ENCODE measurements at places on chromosomes 2 and 18.

GRCh38 chr2:138503652-138504051, 2.1 kb downstream of the SPOPL start:
- DNase-seq = no peak

GRCh38 chr2:120012363-120012762, 514 bp upstream of the EPB41L5 start:
- DNase-seq = no peak

- DNase-seq = no peak
Observed at GRCh38 chr2:16285813-16286510, 345.6 kb downstream of the MYCN start.

GRCh38 chr2:167653131-167653530, 594.3 kb downstream of the STK39 start:
- no peak for DNase-seq

DNA sequence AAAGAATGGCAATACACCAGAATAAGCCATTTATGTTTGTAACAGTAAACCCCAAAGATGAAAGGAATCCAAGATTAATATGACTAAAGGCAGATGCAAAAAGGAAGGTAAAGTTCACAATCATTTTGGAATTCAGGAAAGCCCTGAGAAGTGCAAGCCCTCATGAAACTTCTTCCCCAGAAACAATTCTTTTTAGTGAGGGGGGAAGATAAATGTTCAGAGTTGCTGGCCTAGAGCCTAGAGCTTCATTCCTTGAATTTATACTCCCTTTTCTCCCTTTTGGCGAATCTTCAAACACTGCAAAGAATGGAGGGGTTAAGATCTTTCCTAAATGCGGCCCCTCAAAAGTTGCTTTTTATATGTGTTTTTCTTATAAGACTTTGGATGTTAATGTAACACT, 368.8 kb downstream of the MEIS1 start:
- DNase-seq = no peak

- no peak for DNase-seq
Observed at GRCh38 chr2:85933753-85934594, 45.2 kb upstream of the ST3GAL5 start.

- no peak for DNase-seq
Observed at GRCh38 chr2:1964659-1965058, 220.3 kb upstream of the PXDN start.

DNA sequence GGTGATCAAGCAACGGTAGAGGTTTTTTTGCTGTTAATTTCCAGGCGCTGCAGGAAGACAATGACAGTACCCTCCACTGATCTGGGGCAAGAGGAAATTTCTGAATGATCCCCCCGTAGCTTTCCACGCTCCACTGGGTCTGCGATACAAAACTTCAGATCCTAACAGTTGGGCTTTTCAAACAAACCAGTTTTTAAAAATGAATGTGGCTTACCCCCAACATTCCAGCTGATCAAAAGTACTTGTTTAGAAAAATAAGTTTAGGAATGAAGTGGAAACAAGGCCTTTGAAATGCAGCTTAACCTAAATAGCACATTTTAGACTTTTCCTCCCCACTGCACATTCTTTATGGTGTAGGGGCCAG, 5.7 kb downstream of the ZFP36L2 start:
- peak; percentile 23 for DNase-seq

GRCh38 chr2:10732924-10733565, 11.6 kb downstream of the ATP6V1C2 start:
- no peak for DNase-seq

- DNase-seq = peak; percentile 80
Observed at GRCh38 chr2:170716851-170717598, 1.9 kb downstream of the SP5 start.

GRCh38 chr2:139617747-139618146, 837.6 kb upstream of the NXPH2 start:
- no peak for DNase-seq

DNA sequence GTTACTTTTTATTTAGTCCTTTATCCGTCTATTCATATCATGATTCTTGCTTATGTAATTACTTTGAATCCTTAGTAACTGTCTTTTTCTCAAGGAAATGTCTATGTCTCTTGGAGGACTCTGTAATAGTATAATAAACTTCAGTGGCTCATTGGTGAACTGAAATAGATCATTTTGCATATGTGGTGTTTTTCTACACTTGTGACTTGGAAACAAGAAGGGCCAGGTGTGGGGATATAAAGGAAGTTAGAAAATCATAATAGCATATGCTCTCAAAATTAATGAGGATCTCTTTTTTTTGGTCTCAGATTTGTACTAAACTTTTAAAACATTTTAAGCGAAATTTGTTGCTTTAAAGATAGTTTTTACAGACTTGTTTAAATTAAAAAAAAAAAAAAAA, 453.0 kb upstream of the CDH20 start:
- no peak for DNase-seq

DNA sequence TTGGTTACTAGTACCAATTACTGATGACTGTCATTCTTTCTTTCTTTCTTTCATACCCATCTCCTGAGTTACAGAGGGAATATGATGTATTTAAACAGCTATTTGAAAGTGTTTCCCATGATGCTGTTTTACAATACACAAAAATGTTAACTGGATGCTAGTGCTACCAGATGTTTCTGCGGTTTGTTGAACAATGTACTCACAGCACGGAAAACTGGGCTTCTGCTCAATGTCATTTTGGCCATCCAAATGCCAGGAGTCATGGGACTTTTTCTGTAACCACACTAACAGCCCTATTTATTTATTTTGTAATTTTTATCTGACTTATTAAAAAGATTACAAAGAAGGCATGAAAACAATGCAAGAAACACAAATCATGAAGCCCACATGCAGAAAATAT, 313.8 kb downstream of the RIT2 start:
- no peak for DNase-seq

DNA sequence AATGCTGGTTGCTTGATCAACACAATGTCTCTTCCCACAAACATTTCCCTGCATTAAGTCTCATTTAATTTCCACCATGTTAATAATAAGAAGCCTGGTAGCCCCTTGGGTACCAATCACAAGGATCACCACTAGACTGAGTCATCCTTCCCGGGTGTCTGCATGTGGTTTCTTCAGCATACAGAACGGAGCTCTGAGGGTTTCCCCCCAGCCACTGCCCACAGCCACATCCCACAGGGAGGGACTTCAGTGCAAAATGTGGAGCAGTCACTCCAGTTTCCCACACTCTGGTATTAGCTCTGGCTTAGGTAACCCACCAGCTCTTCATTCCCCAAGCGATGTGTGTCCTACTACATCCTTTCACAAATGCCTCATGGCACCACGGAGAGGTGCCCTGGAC, 42.7 kb upstream of the POLE4 start:
- DNase-seq = no peak

DNA sequence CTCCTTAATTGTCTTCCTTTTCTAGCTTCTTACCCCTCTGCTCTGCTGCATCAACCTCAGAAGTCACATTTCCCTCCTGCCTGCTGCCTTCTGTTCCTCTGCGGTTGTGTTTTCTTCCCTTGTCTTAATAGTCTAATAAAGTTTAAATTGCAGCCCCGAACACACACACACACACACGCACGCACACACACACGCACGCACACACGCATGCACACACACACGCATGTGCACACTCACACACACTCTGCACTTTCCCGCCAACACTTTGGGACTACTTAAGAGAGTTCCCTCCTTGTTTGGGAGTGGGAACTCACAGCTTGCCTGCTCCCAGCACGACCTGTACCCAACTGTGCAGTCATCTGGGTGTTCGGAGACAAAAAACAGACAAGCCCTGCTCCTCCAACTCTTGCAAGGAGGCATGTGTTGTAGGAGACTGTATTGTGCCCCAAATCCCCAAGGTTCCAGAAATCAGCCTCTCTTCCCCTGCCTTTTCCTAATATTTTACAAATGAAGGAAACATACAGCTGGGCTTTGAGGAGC, 99.1 kb downstream of the SETBP1 start:
- no peak for DNase-seq

- DNase-seq = no peak
Observed at GRCh38 chr2:134640494-134640893, 78.3 kb downstream of the TMEM163 start.

DNA sequence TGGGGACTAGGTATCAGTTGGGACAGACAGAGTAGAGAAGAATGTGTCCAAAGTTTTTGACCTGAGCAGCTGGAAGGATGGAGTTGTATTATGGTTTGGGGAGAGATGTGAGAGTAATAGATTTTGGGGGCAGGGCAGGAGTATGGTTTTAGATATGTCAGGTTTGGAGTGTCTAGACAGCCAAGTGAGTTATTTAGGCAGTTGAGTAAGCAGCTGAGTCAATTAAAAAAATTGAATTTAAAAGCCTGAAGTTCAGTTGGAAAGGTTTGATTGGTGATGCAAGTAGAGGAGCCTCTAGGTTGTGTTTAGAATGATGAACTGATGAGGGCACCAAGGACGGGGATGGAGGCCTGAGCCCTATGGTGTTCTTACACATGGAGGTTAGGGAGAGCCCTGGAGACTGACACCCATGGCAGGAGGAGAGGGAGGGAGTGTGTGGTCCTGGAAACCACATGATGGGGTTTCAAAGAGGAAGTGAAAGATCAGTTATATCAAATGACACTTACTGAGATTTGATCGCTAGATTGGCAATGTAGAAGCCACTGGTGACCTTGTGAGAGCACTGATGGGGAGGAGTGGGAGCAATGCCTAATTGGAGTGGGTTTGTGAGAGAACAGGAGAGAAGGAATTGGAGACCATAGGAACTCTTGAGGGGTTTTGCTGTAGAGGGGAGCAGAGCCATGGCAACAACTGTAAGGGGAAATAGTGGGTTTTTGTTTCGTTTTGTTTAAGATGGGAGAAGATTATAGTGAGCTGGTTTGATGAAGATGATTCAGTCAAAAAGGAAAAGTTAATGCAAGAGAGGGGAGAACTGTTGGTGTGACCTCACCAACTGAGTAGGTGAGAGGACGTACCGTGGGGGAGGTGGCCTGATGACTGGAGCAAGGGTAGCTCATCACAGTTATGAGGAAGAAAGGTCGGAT, 10.3 kb downstream of the ITGA6 start:
- DNase-seq = no peak

- DNase-seq = peak; percentile 62
Observed at GRCh38 chr2:219628986-219629901, 1.8 kb downstream of the SLC4A3 start.

DNA sequence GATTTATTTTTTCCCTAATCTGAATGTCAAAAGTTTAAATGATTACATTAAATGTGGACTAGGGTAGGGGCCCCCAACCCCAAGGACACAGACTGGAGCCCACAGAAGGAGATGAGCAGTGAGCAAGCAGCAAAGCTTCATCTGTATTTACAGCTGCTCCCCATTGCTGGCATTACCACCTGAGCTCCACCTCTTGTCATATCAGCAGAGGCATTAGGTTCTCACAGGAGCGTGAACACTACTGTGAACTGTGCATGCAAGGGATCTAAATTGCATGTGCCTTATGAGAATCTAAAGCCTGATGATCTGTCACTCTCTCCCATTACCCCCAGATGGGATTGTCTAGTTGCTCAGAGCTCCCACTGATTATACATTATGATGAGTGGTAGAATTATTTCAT, 3.8 kb downstream of the MOB1A start:
- DNase-seq = no peak

DNA sequence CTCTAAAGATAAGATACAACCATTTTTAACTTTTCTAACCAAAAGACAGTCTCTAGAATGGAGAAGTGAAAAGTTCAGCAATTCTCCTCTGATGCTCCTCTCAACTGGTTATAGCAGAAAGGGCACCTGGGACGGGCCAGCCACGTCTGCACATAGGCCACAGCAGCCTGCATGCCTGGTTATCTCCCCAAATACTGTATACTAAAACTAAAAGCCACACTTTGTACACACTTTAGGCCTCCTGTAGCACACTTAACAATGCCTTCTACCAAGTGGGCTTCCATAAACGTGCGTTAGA, 179.1 kb downstream of the ANKRD44 start:
- DNase-seq = peak; percentile 84

- no peak for DNase-seq
Observed at GRCh38 chr18:64333584-64333983, 184.7 kb upstream of the LINC00305 start.

- DNase-seq = no peak
Observed at GRCh38 chr2:34997779-34998178, 1357.8 kb upstream of the CRIM1 start.

GRCh38 chr2:141968433-141968832, 162.4 kb downstream of the LRP1B start:
- no peak for DNase-seq

- DNase-seq = no peak
Observed at GRCh38 chr18:77207540-77207939, 42.1 kb upstream of the GALR1 start.

DNA sequence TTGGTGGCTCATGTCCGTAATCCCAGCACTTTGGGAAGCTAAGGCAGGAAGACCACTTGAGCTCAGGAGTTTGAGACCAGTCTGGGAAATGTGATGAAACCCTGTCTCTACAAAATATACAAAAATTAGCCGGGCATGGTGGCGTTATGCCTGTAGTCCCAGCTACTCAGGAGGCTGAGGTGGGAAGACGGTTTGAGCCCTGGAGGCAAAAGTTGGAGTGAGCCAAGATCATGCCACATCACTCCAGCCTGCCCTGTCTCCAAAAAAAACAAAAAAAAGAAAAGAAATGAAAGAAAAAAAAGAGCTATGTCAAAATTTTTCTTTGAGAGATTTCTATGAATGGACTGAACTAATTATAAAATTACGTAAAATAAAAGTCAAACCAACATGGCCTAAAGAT, 34.7 kb downstream of the ROCK2 start:
- no peak for DNase-seq

- no peak for DNase-seq
Observed at GRCh38 chr2:7508296-7508943, 591.2 kb downstream of the RNF144A start.

DNA sequence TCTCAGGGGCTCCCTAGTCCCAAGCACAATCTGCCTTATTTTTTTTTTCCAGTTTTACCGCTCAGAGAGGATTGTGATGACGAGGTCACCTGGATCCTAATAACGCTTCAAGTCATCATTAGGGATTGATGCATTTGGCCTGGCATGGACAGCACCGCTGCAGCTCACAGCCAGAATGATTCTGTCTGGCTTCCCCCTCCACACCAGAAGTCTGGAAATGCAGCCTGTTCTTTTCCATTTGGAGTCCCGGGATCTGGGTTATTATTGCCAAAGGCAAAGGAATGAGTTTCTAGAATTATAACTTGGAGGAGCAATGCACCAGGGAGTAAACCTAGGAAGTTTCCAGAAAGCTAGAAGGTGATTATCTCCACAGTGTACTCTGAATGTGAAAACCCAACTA, 81.1 kb upstream of the TAF1B start:
- DNase-seq = no peak

GRCh38 chr2:97906307-97906706, 89.4 kb downstream of the TMEM131 start:
- no peak for DNase-seq

Measured in spleen (tissue), 13 donors.